LHCN-M2 (cell line): ENCODE measurements at places on chromosomes 12 and 14. TPM values are rescaled to one million over a fixed set of nuclear protein-coding genes. Genes with fewer than 3 reads are reported as not detected.

The SAMD15 gene
- total RNA-seq: 1.7 and 5.0 TPM in 2 replicates

The BHLHE41 gene
- total RNA-seq: 2.4 and 4.0 TPM in 2 replicates

The SYNE3 gene
- total RNA-seq: 8.4 and 12.5 TPM in 2 replicates

The ST8SIA1 gene
- under 0.01 and 0.86 TPM in 2 replicates for total RNA-seq

DNA sequence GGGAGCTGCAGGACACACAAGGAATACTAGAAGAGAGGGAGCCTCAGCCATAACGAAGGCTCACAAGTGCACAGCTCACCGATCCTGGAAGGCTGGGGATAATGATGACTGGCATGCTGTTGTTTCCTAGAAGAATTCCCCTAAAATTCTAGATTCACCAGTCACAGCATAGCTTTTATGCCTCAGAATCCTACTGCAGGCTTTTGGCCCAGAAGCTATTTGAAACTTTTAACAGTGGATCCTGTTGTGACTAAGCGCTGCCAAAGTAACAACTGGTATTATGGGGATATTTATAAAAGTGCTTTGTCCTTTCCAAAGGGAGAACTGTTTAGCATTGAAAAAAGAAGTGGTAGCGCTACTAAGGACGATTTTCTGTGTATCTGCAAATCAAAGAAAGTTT is 214.1 kb upstream of the PELI2 start:
- DNase-seq: no peak

DNA sequence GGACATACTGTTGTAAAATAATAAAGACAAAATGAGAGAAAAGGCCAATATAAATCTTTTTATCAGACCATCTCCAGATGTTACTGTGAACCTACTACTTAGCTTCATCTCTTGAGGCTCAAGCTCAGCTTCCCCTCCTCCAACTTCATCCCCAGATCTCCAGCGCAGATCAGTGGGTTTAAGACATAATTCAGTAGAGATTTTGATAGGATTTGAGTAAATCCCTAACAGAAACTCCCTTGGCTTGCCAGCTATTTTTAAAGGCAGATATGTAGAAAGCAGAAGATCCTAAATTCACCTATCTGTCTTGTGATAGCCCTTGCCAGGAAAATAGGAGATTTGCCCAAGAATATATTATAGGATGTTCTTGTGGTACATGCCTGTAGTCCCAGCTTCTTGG is 236.7 kb downstream of the FBXL14 start:
- no peak for DNase-seq

GRCh38 chr14:85112762-85113161 is 417.2 kb upstream of the FLRT2 start:
- no peak for DNase-seq

DNA sequence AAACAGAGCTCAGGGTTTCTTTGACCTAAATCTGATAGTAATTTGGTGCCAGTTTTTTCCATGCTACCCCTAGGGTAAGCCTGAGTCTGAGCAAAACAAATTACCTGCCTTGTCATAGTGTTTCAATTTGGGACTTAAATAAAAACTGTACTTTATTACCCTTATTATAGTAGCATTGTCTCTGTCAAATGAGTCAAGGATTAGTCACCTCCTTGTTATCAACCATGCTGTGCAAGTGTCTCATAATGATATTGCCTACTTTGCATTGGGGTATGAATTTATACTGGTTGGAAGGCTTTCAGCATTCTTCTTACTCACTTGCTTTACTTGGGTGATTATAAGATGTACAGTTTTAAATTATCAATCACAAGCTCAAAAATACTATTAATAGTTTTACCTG is 380.0 kb downstream of the LRFN5 start:
- no peak for DNase-seq

GRCh38 chr14:71338153-71338552 is 430.9 kb downstream of the PCNX1 start:
- DNase-seq: no peak

DNA sequence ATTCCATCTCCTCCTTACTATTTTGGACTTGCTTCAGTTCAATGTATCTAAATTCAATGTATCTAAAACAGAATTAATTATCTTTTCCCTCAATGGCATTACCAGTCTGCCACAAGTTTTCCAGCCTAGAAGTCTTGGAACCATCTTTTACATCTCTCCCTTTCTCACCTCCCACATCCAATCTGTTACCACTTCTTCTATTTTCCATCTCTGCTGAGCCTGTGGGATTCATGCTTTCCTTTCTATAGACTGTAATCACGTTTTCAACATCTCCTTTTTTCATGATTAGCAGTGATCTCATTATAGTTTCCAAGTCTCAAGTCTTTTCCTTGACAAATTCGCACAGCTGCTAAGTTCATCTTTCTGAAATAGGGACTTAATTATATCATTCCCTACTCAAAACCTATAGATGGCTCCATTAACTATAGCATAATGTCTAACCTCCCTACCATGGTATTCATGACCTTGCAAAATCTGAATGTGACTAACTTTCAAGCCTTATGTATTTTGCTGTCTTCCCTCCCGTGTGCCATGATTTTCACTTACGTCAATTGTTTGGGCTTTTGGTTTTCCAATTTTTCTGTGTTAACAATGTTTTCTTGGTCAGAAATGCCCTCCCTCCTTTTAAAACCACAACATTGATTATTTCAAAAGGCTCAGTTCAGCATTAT is 20.5 kb upstream of the PTPRB start:
- DNase-seq: no peak

- DNase-seq: no peak
Observed at GRCh38 chr12:99332936-99333591, 314.5 kb upstream of the GARIN6 start.

DNA sequence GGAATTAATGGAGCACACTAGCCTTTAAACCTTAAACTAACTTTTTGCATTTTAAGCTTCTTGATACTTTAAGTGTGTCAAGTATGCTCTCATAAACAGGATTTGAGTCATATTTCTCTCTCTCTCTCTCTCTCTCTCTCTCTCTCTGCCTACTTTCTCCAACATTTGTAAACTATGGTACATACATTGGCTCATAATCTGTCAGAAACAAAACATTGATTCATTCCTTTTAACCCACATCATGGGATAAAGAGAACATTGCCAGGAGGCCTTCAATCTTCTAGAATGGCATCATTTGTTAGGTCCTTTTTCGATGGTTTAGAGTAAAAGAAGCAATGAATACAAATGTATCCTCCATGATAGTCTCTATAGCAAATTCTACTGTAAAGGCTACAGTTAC is 81.6 kb upstream of the RERGL start:
- peak; percentile 66 for DNase-seq

GRCh38 chr12:97435153-97435552 is 27.5 kb upstream of the RMST start:
- no peak for DNase-seq

GRCh38 chr12:112236386-112236785 is 111.0 kb downstream of the TRAFD1 start:
- no peak for DNase-seq

GRCh38 chr12:109393437-109394345 is 46.0 kb downstream of the MYO1H start:
- DNase-seq: peak; percentile 35

DNA sequence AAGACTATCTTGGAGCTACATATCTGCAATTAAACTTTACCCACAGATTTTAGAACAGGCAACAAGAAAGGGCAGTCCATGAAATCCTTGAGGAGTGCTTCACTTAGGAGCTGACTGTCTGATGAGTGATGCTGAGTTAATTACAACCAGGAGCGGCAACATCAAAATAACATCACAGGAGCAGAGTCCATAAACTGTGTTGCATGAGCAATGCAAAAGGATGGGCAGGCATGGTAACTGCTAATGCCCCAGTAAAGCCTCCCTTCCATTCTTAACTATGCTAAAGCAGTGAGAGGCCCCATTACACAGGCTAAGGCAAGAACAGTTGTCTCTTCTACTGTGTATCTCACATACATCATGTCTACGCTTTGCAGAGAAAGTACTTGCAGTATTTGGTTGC is 156.6 kb downstream of the PAX9 start:
- DNase-seq: no peak

GRCh38 chr12:108620236-108620879 is 13.3 kb downstream of the SELPLG start:
- DNase-seq: no peak

GRCh38 chr12:94867066-94867855 is 136.2 kb downstream of the NDUFA12 start:
- peak; percentile 62 for DNase-seq

DNA sequence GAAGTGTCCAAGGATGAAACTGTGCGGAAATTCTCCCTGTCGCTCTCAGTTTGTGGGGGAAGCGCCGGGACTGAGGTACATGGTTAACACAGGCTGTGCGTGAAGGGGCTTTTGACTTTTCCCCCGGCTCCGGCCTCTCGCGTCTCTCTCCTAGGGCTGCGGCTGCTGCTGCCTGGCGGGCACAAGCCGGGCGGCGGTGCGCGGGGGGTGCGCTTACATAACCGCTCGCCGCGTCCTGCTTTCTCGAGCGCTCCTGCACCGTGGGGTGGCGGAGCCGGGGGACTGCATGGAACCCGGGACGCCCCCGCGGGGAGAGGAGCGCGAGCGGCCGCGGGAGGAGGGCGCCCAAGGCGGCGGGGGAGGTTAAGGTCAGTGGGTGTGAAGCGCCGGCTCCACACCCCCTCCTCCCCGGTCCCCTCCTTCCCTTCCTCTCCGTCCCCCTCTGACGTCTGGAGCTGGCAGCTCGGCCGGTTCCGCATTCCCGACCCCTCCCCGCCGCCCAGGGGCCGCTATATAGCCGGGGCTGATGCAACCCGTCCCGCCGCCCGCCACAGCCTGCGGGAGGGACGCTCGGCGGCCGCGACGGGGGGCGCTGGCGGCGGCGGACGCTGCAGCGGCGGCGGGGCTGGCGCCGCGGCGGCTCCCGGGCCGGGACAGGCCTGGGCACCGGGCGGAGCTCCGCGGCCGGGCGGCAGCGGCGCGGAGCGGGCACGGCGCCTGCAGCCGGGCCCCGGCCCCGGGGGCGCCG is at the start of gene JDP2:
Gene JDP2 (plus strand): TSS at position 541 of the 748 bp plus-strand sequence. CDS start 9,899 bp downstream, outside the sequence.
- peak; percentile 50 for DNase-seq

DNA sequence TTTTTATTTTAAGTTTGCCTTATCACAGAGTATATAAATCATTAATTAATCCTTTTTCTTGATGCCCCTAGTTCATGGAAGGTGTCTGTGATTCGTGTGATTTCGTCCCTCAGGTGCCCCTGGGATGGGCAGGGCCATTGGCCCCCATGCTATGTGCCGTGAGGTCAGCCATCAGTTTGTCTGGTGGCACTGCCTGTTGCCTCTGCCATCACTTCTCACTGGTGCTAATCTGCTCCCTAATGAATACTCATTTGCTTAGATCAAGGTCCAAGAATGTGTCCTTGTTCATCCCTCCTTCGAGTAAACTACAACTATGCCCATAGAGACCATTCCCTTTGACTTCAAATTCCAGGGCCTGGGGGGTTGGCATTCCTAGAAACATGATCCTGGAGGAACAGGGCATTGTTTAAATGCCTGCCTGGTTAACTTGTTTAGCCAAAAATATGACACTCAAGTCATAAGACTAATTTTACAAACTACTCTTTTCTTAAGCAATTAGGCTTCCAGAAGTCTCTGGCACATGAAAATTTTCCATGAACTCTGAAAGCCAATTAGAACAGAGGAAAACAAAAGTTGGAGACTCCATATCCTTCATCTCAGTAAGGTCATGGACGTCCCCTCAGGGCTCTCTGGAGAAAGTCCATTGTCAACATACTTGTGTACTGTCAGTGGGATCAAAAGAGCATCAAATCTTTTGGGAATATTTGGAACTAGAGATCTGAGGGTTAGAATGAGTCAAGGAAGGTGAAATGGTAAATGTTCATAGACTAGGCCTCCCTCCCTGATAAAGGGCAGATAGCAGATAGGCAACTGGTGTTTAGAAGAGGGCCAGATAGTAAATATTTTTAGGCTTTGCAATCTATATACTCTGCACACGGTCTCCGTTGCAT is 90.9 kb upstream of the PLXNC1 start:
- DNase-seq: no peak

DNA sequence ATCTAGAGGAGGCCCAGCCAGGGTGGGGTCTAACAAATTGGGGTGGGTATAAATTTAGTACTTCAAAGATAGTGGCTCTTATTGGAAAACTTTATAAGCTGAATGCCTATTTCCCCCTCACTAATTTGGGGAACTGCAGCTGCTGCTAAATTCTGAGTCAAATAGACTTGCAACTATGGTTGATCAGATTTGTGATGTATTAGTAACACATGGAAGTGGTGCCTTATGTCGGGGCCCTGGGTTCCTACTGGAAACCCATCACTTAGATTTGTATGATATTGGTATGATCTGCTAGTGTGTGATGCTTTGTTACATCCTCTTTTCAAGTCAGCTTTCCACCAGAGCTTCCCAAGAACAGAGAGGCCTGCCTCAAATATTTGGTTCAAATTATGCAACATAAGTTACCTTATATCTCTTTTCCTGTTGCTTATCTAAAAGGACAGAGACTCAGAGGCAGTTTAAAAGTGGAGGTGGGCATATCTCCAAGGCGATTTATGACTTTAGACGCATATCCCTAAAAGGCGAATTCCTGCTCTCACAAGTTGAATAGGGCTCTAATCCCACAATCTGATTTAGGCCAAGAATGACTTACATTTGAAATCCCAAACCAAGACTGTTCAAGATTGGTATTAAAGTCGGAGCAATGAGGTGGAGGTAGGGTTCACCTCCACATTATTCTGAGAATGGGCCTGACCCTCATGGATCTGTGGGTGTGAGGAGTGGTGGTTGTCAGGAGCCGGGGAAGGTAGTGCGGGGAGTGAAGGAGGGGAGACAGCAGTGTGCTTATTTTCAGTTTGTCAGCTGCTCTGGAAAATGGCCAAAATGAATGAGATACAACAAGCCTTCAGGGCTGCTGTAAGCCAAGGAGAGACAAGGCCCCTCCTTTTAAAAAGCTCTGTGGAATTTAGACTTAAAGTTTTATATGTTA is 425.8 kb downstream of the RAD51B start:
- DNase-seq: peak; percentile 81

GRCh38 chr14:94394581-94395207 is 6.3 kb upstream of the SERPINA1 start:
- DNase-seq: no peak

GRCh38 chr12:91937009-91937408 is 208.6 kb downstream of the BTG1 start:
- no peak for DNase-seq

DNA sequence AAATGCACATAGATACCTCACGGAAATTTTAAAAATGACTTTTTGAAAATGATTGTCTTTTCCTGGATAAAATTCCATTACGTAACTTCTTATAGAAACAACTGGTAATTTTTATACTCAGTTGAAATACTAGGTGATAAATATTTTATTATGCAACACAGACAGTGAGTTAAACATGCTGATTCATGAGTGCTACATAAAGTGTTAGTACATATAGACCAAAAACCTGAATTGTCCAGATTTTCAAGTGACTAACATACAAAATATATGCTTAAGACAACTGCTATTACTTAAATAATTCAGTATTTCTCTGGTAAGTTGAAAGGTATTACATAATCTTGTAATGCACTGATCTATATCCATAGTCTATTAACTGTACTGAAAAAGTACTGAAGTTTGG is 11.9 kb downstream of the PTPRO start:
- DNase-seq: no peak

DNA sequence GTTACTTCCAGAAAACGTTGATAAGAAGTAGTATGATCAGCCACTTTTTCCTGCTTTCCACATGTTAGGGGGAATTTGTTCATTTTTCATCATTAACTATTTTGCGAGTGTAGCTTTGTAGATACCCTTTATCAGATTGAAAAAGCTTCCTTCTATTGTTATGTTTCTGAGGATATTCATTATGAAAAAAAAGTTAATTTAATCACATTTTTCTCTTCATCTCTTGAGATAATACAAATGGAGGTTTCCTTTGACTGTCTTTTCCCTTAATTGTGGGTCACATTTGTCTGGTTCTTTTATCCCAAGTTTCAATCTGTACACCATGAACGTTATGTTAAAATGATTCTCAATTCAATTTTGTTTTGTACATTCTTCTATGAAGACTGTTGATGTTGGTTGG is 875.7 kb downstream of the SLC6A15 start:
- DNase-seq: no peak

GRCh38 chr14:63725786-63726460 is 1.9 kb downstream of the SGPP1 start:
- DNase-seq: no peak
